ENCODE measurements at places on chromosomes 5 and 9.

GRCh38 chr9:81123526-81123925 lies 565.8 kb downstream of the TLE1 start:
- DNase-seq: no peak

DNA sequence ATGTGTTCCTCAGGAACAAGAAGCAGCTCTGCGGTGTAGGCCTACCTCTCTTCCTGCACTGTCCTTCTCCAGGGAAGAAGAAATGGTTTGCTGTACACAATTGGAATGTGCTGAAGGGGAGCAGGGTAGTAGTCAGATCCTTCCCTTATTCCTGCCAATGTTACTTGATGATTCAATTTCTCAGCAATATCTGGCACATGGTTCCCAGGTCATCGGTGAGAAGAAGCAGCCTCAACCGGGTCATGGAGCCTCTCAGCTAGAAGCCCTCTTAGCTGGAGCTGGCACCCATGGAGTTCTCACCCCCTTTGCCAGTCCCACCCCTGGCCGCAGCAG lies 36.9 kb downstream of the ACTBL2 start:
- DNase-seq: no peak

- peak; percentile 22 for DNase-seq
Observed at GRCh38 chr5:89707891-89708290, 701.7 kb downstream of the CETN3 start.

DNA sequence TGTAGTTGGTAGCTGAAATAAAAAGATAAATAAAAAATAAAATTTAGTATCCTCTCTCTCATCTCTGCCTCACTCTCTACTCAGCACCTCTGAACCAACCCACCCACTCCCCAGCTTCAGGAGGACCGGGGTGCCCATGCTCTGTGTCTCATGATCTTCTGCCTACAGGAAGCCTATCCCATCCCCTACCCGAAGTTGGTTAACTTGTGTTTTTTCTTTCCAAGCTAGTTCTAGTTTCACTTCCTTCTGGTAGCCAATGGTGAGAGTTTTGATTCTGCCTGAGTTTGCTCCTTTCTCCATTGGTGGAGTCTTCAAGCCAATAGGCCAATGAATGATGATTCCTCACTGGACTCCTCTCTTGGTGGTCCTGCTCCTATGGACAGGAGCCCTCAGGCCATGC lies 32.1 kb downstream of the SNX24 start:
- DNase-seq: peak; percentile 56

DNA sequence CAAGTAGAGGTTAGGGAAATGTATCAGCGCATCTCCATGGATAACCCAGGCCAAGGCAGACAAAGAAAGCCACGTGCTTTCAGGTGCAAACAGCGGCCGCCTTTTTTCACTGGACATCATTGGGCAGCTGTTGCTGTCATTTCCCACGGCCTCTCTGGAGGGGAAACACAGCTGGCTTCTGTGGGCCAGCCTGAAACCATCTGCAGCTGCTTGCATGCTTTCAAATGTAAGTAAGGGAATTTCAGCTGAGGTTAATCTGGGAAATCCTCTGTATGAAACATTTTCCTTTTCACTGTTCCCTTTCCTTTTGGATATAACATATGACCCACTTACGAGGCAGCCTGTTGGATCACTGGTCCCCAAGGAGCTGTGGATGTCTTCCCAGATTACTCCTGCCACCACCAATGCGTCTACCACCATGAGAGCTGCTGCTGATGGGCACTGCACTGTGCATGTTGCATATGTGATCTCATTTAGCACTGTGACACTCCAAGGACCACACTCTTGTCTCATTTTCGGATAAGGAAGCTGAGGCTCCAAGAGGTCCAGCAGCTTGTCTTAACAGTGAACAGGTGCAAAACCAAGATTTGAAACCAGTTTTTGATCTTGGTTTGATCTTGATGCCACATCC lies 106.3 kb downstream of the C9orf152 start:
- no peak for DNase-seq

DNA sequence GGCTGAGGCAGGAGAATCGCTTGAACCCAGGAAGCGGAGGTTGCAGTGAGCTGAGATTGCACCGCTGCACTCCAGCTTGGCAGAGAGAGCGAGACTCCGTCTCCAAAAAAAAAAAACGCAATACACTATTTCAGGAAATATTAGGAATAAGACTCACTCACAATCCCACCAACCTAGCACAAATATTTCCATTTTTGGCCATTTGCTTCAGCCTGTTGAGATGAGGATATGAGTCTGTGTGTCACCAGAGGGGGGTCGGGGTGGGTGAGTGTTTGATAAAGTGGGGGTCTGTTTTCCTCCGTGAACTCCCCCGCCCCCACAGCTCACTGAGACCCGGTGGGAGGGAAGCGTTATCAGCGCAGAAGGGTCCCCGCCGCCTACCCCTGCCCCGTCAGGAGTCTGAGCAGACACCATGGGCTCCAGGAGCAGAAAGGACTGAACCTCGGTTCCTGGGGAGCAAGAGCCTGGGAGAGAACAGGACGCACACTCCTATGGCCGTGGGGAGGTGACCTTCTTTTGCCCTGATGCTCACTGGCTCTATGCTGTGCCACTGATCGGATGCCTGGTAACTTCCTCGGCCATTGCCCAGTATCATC lies 153.8 kb upstream of the PHYKPL start:
- peak; percentile 4 for DNase-seq

DNA sequence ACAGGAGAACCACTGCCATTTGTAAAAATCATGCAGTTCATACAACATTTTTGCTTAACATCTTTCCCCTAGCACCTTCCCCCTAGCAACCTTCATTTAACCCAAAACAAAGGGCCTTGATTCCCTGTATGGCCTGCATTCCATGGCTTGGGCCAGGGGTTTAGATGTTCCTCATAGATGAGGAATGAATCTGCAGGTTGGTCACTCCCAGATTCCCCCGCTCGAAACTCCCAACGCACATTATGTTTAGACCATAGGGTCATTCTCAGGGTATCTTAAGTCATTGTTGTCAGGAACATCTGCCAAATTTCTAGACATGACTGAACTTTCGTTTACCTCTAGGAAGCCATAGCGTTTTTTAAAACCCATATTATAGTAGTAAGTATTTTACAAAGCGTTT lies 282.2 kb upstream of the VLDLR start:
- no peak for DNase-seq

GRCh38 chr5:15070907-15071306 lies 199.3 kb upstream of the ANKH start:
- DNase-seq: no peak

DNA sequence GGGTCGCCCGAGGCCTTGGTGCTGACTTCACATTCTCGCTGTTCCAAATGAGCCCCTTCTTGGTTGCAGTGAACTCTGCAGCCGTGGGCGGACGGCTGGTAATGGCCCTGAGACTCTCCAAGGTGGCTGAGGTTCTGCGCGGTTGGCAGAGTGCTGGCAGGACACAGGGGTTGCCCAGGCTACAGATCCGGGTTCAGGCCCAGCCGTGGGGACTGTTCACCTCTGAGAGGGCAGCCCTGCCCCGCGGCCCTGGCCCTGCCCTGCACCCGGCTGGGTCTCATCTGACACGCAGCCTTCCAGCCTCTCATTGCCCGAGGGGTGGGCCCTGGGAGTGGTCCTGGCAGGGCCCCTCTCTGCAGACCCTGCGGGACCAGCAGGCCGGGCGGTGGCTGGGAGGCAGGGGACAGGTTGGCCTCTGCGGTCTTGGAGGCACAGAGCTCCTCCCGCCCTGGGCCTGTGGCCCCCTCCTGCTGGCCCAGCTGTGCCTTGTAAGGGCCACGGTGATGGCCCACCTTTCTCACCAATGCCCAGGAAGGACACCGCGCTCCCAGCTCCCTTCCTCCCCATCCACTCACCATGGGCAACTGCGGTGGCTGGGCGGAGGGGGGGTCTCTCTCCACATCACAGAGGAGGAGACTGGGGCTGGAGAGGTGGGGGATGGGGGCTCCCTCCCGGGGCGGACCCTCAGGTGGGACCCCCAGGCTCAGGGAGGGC lies 51.6 kb downstream of the AHRR start:
- DNase-seq: no peak

All from Karpas-422 (cell line).